ENCODE measurements at places on chromosomes 16 and 17.
A peak's percentile ranks its signal among the peaks of the same experiment; 100 is the strongest.

GRCh38 chr17:38746849-38747462 lies 1.2 kb downstream of the PCGF2 start:
- no peak for DNase-seq

DNA sequence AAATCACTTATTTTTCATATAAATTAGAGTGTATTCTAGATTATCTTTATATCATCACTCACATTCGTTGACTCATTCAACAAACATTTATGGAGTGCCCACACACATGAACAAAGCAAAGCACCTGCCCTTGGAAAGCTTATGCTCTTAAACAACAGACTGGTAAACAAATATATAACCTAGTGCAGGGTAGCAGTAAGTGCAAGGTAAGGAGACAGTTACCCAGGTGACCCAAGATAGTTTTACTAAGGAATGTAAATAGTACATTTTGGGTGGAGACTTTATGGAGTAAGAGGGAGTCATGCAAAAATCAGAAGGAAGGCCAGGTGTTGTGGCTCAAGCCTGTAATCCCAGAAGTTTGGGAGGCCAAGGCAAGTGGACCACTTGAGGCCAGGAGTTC lies 40.4 kb upstream of the HELZ start:
- no peak for DNase-seq

GRCh38 chr16:56943761-56944375 lies 11.9 kb downstream of the HERPUD1 start:
- DNase-seq, result no peak

- peak; percentile 5 for DNase-seq
Measured at GRCh38 chr16:53061701-53062159, 6.9 kb downstream of the CHD9 start.

GRCh38 chr17:27351759-27352158 lies 57.8 kb downstream of the WSB1 start:
- DNase-seq, result no peak

GRCh38 chr17:31544186-31544585 lies 152.7 kb downstream of the RAB11FIP4 start:
- no peak for DNase-seq

DNA sequence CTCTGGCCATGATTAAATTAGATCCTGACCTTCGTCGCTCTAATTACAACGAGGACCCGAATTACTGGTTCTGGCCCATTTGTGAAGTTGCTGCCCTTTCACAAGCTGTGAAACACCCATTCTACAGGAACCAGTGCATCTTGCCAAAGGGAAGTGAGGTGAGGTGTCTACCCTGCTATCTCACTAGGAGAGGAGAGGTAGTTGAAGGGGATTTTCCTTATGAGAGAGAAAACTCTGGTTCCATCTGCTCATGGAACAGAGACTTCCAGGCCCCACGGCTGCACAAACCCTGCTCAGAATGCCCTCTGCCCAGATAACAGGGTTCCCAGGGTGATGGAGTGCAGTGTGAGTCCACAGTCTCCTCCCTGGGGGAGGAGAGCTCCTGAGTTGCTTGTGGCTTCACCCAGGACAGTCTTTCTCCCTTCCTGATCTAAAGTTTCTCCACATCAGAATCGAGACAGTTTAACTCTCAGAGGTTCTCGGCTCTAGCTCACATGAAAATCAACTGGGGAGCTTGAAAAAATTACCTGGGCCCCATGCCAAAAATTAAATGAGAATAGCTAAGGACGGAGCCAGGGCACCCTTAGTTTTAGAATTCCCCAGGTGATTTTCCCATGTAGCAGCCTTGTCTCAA lies 7.8 kb upstream of the SSTR2 start:
- DNase-seq, result no peak

DNA sequence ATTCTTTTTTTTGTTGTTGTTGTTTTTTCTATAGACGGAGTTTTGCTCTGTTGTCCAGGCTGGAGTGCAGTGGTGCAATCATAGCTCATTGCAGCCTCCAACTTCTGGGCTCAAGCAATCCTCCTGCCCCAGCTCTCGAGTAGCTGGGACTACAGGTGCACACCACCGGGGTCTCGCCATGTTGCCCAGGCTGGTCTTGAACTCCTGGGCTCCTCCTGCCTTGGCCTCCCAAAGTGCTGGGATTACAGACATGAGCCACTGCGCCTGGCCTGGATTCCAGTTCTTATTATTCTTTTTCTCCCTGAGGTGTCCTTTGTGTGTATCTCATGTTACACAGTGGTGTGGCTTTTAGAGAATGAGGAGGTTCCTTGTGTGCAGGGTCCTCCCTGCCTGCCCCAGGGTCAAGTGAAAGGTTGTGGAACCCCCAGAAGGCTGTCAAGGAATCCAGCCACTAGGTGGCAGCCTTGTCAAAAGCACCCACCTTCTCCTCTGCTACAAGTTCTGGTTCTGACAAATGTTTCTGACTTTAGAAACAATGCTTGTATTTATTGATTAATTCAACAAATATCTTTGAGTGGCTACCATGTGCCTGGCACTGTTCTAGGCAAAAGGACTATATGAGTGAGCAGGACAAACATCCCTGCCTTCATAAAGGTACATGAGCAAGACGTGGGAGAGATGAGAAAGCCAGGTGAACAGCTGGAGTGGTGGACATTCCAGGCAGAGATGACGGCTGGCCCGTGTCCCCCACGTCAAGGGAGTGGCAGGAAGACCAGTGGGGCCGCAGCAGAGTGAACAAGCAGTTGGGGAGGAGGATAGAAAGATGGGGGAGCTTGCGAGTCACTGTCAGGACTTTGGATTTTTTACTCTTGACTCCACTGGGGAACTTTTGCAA lies 112.4 kb downstream of the SPECC1 start:
- peak; percentile 40 for DNase-seq

GRCh38 chr17:82108496-82108945 lies 10.5 kb upstream of the FASN start:
- no peak for DNase-seq

Measured in AML-193 (cell line).